Gastrocnemius medialis (tissue), 4 donors: ENCODE measurements at places on chromosomes 13 and 19. TPM values are rescaled to one million over a fixed set of nuclear protein-coding genes. Genes with fewer than 3 reads are reported as not detected.

DNA sequence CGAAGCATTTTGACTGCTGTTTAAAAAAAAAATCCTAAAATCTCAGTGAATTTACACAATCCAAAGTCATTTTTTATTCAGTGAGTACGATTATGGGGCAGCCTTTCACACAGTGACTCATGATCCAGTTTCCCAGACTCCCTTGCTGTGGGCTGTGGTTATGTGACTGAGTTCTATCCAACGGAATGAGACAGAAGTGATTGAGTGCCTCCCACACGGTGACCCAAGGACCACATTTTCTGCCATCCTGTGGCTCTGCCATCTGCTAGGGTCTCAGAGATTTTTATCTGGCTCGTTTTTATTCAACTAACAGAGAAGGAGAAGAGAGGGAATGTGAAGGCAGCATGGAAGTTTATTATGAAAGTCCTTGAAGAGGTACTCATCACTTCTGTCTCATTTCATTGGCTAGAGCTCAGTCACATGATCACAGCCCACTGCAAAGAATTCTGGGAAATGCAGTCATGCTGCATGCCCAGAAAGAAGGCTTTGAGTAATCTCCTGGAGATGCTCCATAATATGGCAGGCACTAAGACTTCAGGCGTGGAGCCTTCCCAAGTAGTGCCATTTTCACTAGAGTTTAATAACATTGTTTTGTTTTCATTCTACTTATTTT is 999.4 kb downstream of the UQCRFS1 start:
- H3K4me3 ChIP-seq, result no peak overlapping the region
- DNase-seq, result no peak
- no peaks in the 10 kb centered on the region for H3K4me1 ChIP-seq
- no peaks in the 10 kb centered on the region for H3K36me3 ChIP-seq

DNA sequence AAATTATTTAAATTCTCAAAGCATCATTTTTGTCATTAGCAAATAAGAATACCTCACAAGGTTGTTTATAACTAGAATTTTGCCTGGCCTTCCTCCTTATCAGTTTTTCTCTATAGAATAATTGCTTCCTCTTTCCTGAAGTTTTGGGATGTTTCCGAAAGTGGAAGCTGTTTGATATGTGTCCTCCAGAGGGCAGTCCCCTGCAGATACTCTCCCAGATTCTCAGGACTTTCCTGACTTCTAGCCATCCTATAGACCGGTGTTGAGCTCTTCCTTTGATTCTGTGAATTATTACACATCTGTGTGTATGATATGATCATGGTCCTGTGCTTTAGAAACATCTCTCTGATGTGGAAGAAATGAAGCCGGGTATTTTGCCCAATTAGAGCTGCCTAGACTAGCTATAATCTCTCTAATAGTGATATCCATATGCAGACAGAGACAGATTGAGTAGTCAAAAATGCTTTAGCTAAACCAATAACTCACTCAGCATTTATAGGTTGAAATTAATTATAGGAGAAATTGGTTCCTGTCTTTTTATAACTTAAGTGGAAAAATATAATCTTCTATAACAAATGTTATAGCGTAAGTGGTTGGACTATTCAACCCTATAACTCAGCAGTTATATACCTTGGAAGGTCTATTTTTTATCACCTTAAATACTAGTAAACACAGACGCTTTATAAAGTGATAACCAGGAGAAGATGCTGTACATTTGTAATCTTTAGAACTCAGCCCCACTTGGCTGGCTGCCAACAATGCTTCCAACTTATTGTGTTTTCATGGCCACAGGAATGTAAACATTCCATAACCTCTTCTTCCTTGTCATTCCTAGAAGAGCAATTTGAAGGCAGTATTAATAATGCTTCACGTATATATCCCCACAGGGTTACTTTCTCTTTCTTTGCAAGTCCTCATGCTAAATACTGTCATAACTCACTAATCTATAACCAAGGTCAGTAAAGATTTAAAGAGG is 201.0 kb upstream of the RXFP2 start:
- H3K27ac ChIP-seq, result no peak overlapping the region
- no peaks in the 10 kb centered on the region for H3K4me1 ChIP-seq
- no peak for DNase-seq
- no peaks in the 10 kb centered on the region for H3K27me3 ChIP-seq
- H3K4me3 ChIP-seq, result no peak overlapping the region

Gene TJP3
- 1.8 TPM for total RNA-seq

DNA sequence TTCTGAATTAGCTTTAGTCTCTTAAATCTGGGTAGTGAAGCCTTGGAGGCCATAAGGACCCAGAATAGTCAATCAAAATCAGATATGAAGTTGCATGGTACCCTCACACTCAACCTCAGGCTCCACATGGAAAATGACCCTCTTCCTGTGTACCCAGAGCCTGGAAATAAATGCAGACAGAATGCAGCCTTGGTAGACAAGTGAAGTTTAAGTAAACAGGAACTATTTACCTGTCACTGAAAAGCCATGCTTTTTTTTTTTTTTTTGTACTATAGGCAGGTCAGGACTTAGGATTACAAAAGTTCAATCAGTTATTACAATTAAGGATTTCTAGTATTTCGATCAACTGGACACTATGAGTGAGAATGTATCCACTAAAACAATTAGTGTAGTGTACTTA is 2654.2 kb upstream of the PCDH20 start:
- no peaks in the 10 kb centered on the region for H3K4me1 ChIP-seq
- DNase-seq, result no peak
- H3K4me3 ChIP-seq, result no peak overlapping the region
- no peaks in the 10 kb centered on the region for H3K27me3 ChIP-seq

DNA sequence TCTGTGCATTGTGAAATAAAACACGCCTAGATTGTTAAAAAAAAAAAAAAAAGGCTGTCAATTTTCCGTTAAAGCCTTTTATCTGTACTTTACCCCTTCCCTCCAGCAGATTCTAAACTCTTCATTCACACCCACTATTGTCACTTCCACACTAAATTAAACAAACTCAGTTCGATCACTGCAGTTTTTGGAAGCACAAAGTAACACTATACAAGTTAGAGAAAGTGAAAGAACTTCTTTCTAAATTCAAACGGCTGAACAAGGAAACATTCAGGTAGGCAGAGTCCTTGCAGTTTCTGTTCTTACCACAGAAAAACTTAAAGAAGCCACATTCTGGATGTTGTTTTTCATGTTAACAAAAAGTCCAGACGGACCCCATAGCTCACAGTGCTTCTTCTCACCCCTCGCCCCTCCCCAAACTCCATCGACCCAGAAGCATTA is 27.5 kb upstream of the UBE2L5 start:
- H3K4me1 ChIP-seq, result peaks cover 7% of the 10 kb centered on the region
- H3K36me3 ChIP-seq, result no peaks in the 10 kb centered on the region
- peak overlapping the region; percentile 71 for H3K4me3 ChIP-seq
- no peak for DNase-seq
- no peaks in the 10 kb centered on the region for H3K27me3 ChIP-seq

DNA sequence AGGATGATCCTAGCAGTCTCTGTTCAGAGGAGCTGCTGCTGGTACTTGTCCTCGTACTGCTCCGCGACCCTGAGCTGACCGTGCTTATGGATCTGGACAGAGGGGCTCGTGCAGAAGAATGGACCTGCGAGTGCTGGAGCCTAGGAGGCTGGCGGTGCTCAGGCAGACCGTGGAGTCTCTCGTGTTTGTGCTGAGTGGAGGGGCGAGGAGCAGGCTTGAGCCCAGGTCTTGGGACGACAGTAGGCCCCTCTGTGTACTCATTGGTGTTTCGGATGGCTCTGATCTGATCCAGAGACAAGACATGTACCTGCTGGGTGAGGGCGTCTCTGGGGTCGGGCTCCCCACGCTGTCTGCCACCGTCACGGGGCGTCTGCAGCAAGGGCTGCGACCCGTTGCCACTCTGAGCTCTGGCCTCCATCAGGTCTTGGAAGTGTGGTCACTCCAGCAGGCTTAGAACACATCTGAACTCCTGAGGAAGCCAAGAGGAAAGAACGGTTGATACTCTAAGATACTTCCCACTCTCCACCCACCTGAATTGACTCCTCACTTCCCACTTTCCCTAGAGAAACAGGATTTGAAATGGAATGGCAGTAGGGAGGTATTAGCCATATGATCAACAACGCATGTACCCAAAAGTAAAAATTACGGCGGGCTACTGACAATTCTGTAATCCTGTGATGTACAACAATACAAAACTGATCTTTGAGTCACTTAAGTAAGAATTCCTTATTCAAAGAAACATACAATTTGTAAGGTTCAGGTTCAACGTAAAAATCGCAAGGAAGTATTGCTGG is 3.4 kb downstream of the SPRY2 start:
- peak overlapping the region; percentile 69 for H3K4me3 ChIP-seq
- DNase-seq, result no peak
- no peaks in the 10 kb centered on the region for H3K27me3 ChIP-seq
- peaks cover 36% of the 10 kb centered on the region for H3K4me1 ChIP-seq
- no peaks in the 10 kb centered on the region for H3K36me3 ChIP-seq

- H3K4me1 ChIP-seq, result no peaks in the 10 kb centered on the region
- H3K36me3 ChIP-seq, result no peaks in the 10 kb centered on the region
- H3K27ac ChIP-seq, result no peak overlapping the region
Measured at GRCh38 chr13:108924134-108924533, 294.7 kb downstream of the MYO16 start.

DNA sequence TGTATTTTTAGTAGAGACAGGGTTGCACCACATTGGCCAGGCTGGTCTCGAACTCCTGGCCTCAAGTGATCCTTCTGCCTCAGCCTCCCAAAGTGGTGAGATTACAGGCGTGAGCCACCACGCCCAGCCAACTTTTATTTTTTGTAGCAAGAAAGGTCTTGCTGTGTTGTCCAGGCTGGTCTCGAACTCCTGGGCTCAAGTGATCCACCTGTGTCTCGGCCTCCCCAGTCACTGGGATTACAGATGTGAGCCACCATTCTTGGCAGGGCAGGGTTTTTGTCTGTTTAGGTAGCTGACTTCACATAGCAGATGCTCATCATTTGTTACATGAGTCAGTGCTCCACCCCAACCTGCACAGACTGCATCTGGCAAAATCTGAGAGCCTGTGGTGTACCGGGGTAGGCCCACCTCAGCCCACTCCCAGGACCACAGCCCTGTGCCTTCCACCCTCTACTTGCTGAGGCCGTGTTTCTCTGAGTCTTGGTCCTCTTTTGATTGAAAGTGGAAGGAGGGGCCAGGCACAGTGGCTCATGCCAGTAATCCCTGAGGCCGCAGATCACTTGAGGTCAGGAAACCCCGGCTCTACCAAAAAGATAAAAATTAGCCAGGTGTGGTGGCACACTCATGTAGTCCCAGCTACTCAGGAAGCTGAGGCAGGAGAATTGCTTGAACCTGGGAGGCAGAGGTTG is 4.2 kb upstream of the TNPO2 start:
- no peak overlapping the region for H3K27ac ChIP-seq
- peaks cover 22% of the 10 kb centered on the region for H3K4me1 ChIP-seq
- no peaks in the 10 kb centered on the region for H3K27me3 ChIP-seq
- no peaks in the 10 kb centered on the region for H3K36me3 ChIP-seq

GRCh38 chr13:75217949-75218348 is 264.0 kb downstream of the TBC1D4 start:
- no peak overlapping the region for H3K27ac ChIP-seq
- H3K4me3 ChIP-seq, result no peak overlapping the region
- no peaks in the 10 kb centered on the region for H3K4me1 ChIP-seq
- no peaks in the 10 kb centered on the region for H3K36me3 ChIP-seq
- no peak for DNase-seq

- DNase-seq, result no peak
- no peaks in the 10 kb centered on the region for H3K4me1 ChIP-seq
- H3K36me3 ChIP-seq, result no peaks in the 10 kb centered on the region
- H3K27me3 ChIP-seq, result no peaks in the 10 kb centered on the region
Measured at GRCh38 chr13:85557691-85558467, 241.3 kb downstream of the SLITRK6 start.

- no peak overlapping the region for H3K4me3 ChIP-seq
- peak overlapping the region; percentile 49 for H3K27ac ChIP-seq
- peak; percentile 34 for DNase-seq
- H3K4me1 ChIP-seq, result peaks cover 28% of the 10 kb centered on the region
- H3K36me3 ChIP-seq, result no peaks in the 10 kb centered on the region
Measured at GRCh38 chr13:110106726-110107125, 200.2 kb downstream of the COL4A1 start.

Gene STRN4
- total RNA-seq, result 53.3 TPM

- H3K27me3 ChIP-seq, result no peaks in the 10 kb centered on the region
- DNase-seq, result no peak
- no peak overlapping the region for H3K4me3 ChIP-seq
- no peaks in the 10 kb centered on the region for H3K36me3 ChIP-seq
- H3K27ac ChIP-seq, result no peak overlapping the region
- peaks cover 13% of the 10 kb centered on the region for H3K4me1 ChIP-seq
Measured at GRCh38 chr13:99275093-99275469, 16.9 kb upstream of the GPR18 start.
